ENCODE measurements at places on chromosomes 12 and 14.

- no peak for DNase-seq
These were observed 45.6 kb downstream of the GUCY2C start for GRCh38 chr12:14650789-14651188.

- no peak for DNase-seq
These were observed 5.8 kb upstream of the NTN4 start for GRCh38 chr12:95796225-95796981.

- DNase-seq = no peak
These were observed 46.7 kb downstream of the PROX2 start for GRCh38 chr14:74829251-74829650.

GRCh38 chr14:50049703-50050570 lies 66.4 kb downstream of the VCPKMT start:
- DNase-seq = no peak

DNA sequence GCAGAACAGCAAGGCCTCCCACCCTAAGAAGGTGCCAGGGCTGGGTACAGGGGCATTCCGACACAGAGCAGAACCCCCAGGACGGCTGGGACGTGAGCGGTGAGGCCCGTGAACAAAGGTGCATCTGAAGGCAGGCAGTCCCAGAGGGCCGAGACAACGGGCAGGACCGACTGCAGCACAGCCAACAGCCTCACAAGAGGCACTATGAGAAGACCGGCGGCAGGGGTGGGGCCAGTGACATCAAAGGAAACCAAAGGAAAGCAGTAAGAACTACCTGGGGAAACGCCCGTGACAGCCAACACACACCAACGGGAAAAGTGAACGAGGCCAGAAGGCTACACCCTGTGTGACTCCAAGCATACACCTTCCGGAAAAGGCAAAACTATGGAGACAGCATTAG lies 9.1 kb downstream of the BTBD6 start:
- peak; percentile 33 for DNase-seq

DNA sequence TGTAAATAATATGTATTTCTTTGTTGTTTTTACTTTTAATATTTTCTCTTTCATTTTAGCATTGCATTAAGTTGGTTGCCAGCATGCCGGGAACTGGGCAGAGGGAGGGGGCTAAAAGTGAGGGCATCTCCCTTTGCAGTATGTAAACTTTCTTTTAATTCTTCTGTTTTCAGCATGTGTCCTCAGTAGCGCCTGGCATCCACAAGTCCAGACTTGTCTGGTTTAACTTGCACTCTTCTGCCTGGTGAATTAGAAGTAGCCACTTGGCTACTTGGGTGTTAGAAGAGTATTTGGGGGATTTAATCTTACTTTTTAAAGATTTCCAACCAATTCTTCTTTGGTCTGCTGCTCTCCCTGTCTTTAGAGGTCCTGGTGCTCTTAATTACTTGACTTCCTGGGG lies 117.2 kb upstream of the SCAF11 start:
- no peak for DNase-seq

DNA sequence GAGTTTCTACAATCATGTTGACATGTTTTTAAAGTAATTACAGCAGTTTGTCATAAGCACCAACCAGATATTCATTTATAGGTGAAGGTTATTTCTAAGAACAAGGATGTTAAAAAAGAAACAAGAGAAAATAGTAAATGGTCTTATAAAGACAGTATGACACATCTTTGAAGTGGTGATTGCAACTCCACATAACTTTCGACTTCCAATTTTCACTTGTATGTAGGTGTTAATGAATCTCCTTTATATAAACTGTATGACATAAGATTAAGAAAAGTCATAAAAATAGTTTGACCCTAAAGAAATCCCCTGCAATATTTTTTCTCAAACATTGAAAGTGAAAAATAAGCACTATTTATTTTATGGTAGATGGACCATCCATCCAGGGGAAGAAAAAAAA lies 144.8 kb upstream of the PTPRQ start:
- no peak for DNase-seq

DNA sequence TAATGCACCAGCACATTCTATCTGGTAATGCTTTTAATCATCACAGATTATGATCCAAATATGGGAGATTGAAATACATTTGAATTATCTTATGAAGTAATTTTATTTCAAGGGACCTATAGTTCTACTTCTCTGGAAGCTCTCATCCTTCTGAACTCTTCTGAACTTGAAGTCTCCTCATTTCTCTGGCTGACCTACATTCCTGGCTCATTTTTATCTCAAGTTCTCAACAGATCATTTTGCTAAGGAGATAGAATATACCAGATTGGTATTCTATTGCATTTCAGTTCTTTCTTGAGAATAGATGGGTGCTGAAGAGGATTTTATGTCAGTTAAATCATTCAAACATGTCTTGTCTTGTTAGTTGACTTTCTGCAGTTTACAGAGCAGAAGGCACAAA lies 7.9 kb downstream of the HMGA2 start:
- DNase-seq = no peak

GRCh38 chr14:104689109-104689880 lies at the start of gene INF2:
Gene INF2 (plus strand): TSS chr14:104689618. CDS start chr14:104701366, 11,748 bp downstream.
- peak; percentile 51 for DNase-seq

GRCh38 chr14:50676814-50677516 lies 8.9 kb upstream of the SAV1 start:
- no peak for DNase-seq

- DNase-seq = no peak
These were observed 130.2 kb upstream of the LRFN5 start for GRCh38 chr14:41476526-41476925.

DNA sequence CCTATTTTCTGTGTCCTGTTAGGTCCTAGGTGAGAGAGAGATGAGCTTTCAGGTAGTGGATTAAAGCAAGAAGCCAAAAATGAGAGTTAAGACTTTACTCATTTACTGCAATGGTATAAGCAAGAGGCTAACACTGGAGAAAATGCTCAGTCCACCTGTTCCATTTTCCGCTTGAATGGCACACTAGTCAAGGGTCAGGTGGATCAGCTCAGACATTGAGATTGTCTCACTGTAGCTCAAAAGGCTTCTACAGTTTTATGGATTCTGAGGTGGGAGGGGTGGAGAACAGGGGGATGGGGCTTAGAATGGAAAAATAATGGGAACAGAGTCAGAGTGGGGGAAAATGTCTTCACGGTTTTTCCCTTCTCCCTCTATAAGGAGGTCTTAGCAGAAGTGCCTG lies 57.3 kb upstream of the MUCL1 start:
- DNase-seq = no peak

GRCh38 chr12:107533218-107533617 lies 152.4 kb upstream of the PWP1 start:
- no peak for DNase-seq

GRCh38 chr14:92973261-92973797 lies 50.4 kb downstream of the CHGA start:
- peak; percentile 11 for DNase-seq

DNA sequence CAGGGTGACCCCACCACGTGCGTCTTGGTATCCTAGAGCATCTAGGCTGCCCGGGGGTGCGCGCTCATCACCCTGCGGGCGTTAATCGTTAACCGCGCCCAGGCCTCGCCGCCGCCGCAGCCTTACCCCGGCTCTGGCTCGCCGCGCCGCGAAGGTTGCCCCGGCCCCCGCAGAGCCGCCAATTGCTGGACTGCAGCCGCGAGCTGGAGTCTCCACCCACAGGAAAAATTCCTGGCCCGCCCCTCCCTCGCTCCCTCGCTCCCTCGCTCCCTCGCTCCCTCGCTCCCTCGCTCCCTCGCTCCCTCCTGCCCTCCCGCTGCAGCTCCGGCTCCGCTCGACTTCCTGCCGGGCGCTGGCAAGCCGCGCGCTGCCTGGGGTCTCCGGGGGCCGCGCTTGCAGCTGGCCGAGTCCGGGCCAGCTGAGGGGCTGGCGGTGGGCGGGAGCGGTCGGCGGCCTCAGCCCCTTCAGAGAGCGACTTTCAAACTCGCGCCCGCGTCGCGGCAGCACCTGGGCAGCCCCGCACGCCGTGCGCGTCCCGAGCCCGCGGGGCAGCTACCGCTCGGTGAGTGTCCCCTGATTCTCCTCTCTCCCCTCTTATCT lies at the start of gene PLEKHG3:
Gene PLEKHG3, plus strand, starts transcription at position 282 of the 600 bp plus-strand sequence. CDS start 23,208 bp downstream, outside the sequence.
- peak; percentile 37 for DNase-seq

GRCh38 chr14:45198551-45198950 lies 54.5 kb downstream of the MIS18BP1 start:
- no peak for DNase-seq

DNA sequence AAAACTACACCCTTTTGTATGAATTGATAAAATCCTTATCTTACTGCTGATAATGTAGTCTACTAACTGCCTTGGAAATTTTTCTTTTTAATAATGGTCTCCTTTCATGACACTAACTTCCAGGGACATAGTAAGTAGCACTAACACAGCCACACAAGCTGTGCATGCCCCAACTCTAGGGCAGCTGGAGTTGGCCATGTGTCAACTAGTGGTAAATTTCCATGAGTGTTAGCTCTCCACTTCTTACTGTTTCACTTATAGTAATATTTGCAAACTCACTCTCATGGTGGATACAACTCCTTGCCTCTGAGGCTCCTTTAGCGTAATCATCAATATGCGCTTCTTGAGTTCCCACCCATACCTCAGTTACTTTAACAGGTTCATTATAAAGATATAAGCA lies 38.0 kb downstream of the LGR5 start:
- no peak for DNase-seq

GRCh38 chr12:89245090-89245489 lies 107.2 kb downstream of the DUSP6 start:
- DNase-seq = peak; percentile 53

DNA sequence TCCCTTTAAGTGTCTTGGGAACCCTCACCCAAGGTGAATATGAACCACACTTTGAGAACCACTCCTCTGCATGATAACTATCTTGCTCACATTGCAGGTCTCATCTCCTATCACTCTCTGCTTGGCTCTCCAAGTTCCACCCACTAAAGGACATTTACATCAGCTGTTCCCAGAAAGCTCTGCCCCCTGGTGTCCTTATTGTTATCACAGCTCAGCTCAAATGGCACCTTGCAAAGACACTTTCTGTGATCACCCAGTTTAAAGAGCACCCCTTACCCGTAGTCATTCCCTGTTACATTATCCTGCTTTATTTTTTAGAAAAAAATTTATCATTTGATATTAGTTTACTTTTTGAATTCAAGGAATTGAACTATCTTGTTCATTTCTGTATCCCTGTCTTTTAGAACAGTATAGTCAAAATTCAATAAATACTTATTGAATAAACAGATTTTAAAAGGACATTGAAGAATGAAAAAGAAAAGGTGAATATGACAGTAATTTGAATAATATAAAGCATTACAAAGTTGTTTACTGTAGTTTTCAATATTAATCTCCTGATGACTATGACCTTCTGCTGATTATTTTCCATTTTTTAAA lies 20.5 kb upstream of the GUCY2C start:
- peak; percentile 42 for DNase-seq

GRCh38 chr12:68745904-68746571 lies at the start of gene SLC35E3:
Gene SLC35E3 (plus strand): TSS chr12:68746176. CDS start chr12:68746378, 202 bp downstream.
- peak; percentile 90 for DNase-seq

DNA sequence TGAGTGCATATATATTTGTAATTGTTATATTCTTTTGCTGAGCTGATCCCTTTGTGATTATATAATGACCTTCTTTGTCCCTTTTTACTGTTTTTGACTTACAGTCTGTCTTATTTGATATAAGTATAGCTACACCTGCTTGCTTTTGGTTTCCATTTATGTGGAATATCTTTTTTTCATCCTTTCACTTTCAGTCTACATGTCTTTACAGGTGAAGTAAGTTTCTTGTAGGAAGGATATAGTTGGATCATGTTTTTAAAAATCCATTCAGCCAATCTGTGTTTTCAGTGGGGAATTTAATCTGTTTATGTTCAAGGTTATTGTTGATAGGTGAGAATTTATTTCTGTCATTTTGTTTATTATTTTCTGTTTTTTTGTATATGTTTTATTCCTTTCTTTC lies 12.1 kb downstream of the GZMH start:
- no peak for DNase-seq

DNA sequence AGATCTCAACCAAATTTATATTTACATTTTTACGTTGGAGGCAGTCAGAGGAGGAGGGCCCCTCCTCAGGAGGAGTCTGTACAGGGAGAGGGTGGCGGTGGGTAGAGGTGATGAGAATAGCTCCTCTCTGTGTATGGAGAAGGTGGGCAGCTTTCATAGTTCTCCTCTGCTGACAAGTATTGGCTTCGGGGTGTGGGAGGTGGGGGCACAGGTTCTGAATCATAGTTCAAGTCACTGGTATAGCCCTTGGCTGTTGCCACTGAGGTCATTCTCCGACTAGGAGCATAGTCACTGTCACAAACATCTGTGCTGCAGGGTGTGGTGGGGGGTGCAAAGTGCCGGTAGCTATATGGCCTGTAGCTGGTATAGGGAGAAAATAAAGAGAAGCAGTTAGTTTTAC lies 50.3 kb downstream of the BCL2L14 start:
- DNase-seq = no peak

GRCh38 chr14:37994846-37995372 lies 212.8 kb upstream of the SSTR1 start:
- DNase-seq = no peak

DNA sequence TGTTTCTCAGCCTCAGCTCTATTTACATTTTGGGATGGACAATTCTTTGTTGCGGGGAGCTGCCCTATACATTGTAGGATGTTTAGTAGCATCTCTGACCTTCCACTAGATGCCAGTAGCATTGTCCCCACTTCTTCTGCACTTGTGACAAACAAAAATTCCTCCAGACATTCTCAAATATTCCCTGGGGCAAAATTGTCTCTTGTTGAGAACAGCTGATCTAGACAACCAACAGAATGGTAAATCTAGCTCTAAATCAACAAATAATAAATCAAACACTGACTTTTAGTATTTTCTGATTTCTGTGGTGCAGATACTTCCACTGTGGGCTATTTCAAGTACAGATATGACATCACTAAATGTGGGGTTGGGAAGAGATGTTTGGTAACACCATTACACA lies 60.7 kb downstream of the MSRB3 start:
- DNase-seq = no peak

DNA sequence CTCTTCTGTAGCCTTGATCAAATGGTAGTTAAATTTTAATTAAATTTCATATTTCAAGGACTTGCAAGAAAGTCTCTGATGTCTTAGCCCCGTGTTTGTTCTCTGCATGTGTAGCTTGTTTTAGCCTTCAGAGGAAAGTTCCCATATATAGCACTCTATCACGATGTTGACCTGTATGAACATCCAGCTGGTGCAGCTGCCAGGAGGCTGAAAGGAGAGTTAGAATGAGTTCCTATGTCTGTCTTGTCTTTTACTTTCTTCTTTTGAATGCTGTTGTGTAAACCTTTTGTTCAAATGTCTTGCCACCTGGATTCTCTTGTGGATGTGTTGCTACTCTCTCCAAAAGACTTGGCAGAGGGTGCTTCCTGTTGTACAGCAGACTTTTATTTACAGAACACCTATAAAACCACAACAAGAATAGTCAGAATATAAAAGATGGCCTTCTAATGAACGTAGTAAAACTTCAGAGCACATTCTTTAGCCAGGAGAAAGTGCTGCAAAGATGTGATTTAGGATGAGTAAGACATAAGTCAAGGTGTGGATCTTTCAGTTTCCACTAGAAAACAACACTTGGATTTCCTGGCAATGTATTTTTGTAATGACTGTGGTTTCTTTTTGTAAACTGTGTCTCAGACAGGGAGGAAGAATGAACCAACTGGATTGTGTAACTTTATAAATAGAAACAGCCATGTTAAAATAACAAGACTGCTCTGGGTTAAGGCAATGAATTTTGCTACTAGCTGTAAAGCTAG lies 17.2 kb downstream of the NAV3 start:
- DNase-seq = no peak

All from CD4-positive, alpha-beta T cell treated with Interleukin-1 beta for 1 hour (primary cell).